Sciatic nerve (tissue), 2 donors: ENCODE measurements at places on chromosomes 2 and 18. TPM values are rescaled to one million over a fixed set of nuclear protein-coding genes. Genes with fewer than 3 reads are reported as not detected.

The CERKL gene
- total RNA-seq = not detected

The MEP1B gene
- not detected for total RNA-seq

The PLCL1 gene
- 6.7 TPM for total RNA-seq

The HOXD1 gene
- total RNA-seq = 1.9 TPM

The TTR gene
- not detected for total RNA-seq

The CRYBA2 gene
- not detected for total RNA-seq

The BMP10 gene
- total RNA-seq = not detected

The DES gene
- 1.4 TPM for total RNA-seq

The CTLA4 gene
- 0.67 TPM for total RNA-seq

DNA sequence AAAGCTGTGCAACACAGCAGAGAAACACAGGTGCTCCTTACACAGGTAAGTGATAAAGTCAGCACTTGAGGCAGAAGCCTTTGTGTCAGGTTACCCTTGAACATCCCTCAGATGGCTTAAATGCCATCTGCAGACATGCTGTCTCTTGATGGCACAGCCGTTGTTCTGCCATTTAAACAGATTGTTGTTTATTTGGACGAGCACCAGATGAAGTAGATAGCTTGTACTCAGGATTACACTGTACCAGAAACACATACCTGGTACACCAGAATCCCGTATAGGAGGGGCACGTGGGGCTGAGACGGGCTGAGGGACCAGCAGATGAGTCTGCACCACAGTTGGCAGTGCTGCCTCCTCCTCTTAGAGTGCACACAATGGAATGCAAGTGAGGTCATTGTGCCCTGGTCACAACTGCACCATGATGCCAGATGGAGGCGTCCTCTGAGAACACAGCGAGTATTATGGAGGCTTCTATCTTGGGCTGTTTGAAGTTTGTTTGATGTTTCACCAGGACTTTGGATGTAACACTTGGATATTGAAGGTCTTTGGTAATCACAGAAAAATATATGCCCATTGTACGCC lies 143.0 kb downstream of the TANC1 start:
- no peak for DNase-seq

DNA sequence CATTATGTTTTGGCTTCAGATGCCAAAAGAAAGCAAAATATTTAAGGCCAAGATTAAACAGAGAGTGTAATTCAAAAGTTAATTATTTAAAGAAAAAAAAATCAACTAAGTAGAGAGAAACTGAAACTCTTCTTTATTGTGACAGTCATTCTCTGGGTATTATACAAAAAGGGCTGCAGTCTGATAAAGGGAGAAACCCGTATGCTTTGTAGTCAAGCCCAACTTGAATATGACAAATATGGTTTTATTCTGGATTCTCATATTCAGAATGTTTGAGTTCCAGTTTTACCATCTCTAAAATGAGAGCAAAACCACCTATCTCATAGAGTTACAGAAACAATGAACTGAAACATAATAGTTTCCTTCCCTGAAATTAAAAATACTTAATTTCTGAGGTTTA lies 8.2 kb downstream of the CDH2 start:
- DNase-seq = no peak

DNA sequence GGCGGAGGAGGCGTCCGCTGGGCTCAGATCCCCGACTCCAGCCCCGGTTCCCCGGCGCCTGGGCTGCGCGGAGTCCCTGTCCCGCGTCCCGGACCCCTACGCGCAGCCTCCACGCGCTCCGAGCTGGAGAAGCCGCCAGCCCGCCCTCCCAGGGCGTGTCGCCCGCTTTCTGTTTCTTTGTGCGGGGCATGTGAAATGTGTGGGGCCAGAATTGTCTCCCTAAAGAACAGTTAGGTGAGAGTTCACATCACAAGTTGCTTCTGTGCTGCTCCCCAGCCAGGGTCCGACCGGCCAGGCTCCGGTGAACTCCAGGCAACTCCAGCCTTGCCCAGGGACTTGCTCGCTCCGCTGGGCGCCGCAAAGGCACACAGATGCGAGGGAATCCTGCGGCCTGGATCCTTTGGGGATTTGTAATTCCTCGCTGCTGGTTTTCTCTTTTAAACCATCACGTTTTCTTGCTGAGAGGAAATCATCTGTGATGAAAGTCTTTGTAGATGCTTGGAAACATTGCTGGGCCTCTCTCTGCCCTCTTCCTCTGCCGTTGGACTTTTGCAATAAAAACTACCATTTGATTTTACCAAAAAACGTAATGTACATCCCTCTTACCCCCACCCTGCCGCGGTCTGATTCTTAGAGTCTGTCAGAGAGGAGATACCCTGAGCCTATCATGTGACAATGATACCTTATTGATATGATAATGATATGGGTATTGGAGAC lies 631 bp downstream of the GYPC start:
- DNase-seq = peak; percentile 74

GRCh38 chr2:172893111-172893510 lies 157.5 kb downstream of the RAPGEF4 start:
- DNase-seq = no peak

DNA sequence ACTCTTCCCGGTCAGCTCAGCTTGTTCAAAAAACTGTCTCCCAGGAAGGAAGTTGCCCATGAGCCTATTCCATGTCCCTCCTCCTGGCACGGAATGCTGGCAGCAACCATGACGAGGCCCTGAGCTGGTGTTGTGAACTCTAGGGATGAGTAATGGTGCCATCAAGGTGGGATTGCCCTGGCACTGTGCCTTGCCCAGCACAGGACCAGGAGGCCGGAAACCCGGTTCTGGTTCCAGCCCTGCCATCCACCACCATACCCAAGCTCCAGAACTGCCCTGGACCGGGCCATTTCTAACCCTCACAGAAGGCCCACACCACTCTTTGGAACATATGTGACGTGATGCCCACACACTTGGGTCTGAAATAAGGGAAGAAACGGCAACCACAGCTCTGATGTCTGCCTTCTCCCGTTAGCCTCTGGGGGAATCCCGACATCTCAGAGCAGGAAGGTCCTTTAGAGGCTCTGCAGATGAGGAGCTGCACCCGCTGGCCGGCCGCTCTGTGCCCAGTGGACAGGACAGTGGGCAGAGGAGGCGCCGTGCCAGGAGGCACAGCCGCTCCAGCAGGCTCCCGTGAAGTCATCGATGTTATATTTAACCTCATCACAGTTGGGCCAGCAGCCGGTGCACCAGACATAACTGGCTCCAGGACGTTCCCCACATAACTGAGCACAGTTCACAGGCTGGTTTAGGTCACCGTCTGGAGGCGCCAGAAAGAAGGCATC lies 462.1 kb upstream of the ID2 start:
- DNase-seq = no peak

DNA sequence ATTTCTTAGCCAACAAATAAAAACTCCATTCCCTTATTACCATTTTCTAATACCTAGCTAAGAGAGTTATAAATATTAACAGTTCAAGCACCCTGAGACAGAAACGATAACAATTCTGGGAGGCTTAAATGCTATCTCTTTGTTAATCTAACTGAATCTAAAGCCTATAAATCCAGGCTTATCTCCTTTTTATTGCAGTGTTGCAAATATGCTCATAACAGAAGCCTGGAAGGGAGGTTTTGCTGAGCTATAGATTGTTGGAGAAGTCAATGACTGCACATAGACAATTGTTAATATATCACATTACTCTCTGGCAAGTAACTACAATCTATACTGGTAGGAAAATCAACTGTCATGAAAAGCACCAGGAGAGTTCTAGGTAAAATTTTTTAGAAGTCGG lies 30.2 kb downstream of the ATF2 start:
- DNase-seq = no peak

- no peak for DNase-seq
These were observed 8.9 kb downstream of the TSPYL6 start for GRCh38 chr2:54247115-54247514.

DNA sequence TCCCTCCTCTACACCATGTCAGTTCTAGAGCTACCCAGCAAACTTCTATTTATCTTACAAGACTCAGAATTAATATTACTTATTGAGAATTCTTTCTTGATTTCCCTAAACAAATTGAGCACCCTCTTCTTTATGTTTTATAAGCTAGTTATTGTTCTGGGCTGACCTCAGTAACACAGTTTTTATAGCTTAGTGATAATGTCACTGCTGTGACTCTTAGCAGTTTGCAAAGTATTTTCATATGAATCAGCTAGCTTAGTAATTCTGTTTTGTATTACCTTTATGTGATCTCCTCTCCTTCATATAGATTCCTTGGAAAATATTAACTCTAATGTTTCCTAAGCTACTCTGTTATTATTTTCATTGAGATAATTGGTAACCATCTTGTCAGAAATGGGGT lies 114.9 kb downstream of the PMS1 start:
- no peak for DNase-seq

GRCh38 chr18:67731851-67732250 lies 215.3 kb upstream of the DSEL start:
- DNase-seq = no peak

DNA sequence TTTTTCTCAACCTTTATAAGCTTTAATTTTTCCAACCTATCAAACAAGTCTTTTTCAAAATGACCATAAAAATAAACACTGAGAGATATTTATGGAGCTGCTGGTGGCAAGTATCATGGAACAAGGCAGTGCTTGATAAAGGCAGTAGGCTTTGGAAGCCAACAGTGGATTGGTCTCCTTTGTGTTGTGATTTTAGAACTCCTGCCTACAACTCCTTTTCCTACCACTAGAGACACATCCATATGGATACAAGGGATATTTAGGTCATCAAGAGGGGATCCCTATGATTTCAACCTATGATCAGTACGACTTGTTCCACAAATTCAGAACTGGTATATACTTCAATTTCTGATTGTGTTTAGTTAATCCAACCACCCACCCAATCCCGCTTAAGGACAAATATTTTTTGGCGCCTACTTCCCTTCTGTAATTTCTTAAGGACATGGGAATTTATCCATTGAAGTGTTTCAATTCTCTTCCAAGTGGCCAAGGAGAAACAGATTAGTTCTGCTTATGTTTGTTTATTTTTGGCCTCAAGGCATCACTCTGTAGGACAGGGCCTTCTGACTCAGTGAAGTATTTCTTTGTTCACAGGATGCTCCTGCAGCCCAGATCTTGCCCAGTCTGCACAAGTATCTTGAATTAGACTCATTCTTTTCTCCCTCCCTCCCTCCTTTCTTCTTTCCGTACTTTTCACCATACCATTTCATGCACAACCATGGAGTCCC lies 2119.6 kb upstream of the PIK3C3 start:
- DNase-seq = no peak

- DNase-seq = no peak
These were observed 3.7 kb downstream of the CACNB4 start for GRCh38 chr2:152095146-152095545.

- no peak for DNase-seq
These were observed 367.1 kb downstream of the HRH4 start for GRCh38 chr18:24827501-24827900.

DNA sequence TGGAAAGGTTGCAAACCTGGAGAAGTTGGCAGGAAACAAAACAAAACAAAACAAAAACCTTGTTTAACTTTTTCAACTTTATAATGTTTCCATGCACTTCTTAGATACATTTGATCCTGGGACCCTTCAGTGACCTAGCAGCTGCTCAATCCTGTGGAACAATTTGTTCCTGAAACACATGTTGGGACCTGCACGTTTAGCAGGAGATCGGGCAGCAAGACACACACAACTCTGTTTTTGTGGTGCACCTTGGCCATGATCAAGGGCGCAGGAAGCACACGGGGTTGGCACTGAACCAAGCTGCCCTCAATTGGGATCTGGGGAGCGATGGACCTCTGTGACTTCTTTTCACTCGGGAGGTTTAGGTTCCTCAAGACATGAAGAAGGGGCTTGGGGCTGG lies 268.7 kb downstream of the LOXHD1 start:
- DNase-seq = no peak

- DNase-seq = no peak
These were observed 46.1 kb upstream of the PLB1 start for GRCh38 chr2:28449488-28450395.

- DNase-seq = no peak
These were observed 62.2 kb downstream of the SPIRE1 start for GRCh38 chr18:12595571-12596255.

GRCh38 chr2:218659988-218660358 lies 490 bp downstream of the BCS1L start:
- DNase-seq = no peak

GRCh38 chr2:172357442-172357841 lies 69.9 kb upstream of the ITGA6 start:
- DNase-seq = no peak

DNA sequence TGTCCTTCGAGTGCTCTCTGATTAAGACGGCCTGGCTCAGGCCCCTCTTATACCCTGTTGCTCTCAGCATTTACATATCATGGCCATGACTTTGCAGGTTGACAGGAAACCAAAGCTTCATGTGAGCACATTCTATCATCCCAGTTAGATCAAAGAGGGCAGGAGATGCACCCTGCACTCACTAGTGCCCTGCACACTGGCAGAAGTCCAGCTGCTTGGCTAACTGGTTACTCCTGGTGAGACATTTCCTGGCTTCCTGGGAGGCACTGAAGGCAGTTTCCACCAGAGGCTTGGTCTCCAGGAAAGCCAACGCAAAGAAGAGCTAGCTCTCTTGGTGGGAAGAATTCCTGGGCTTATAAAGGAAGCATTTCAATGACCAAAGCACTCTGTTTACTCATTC lies 66.3 kb downstream of the LIPG start:
- DNase-seq = no peak

- no peak for DNase-seq
These were observed 2.8 kb downstream of the PCBP1 start for GRCh38 chr2:70089983-70090525.

DNA sequence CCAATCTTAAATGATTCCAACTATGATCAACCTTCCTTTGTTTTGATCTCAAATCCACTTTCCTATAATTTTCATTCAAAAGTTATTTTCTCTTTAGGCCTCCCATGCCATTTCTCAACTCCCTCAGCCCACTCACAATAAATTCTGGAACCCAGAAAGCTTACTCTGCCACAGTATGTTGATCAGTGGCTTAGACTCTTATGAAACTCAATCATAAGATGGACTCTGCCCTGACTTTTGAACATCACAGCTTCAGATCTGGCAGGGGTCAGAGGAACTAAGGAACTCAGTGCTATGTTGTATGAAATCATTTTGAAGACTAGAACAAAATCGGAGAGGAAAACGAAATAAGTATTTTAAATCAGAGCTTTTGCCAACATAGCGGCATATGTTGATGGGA lies 59.8 kb upstream of the LGALSL start:
- no peak for DNase-seq

DNA sequence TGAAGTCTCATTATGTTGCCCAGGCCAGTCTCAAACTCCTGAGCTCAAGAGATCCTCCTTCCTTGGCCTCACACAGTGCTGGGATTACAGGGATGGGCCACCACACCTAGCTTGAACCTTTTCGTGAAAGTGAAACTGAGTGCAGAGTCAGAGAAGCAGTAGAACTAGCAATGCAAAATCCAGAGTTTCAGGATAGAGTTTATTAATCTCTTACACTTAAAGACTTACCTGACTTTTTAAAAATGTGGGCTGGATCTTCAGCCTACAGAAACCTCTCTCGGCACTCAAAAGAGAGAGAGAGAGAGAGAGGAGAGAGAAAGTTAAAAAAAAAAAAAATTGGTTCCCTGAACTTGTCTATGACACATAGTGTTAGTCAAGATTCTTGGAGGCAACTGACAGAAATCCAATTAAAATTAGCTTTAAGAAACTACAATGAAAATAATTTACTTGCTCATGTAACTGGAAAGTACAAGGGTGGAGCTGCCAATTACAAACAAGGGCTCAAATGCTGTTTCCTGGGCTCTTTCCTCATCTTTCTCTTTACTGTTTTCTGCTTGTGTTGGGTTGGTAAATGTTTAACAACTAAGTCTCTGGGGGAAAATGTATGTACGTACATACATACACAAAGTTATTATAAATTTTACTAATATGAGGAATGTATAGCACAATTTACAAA lies 98.1 kb upstream of the CERS6 start:
- DNase-seq = no peak
